ENCODE measurements at places on chromosomes 7 and 10.

DNA sequence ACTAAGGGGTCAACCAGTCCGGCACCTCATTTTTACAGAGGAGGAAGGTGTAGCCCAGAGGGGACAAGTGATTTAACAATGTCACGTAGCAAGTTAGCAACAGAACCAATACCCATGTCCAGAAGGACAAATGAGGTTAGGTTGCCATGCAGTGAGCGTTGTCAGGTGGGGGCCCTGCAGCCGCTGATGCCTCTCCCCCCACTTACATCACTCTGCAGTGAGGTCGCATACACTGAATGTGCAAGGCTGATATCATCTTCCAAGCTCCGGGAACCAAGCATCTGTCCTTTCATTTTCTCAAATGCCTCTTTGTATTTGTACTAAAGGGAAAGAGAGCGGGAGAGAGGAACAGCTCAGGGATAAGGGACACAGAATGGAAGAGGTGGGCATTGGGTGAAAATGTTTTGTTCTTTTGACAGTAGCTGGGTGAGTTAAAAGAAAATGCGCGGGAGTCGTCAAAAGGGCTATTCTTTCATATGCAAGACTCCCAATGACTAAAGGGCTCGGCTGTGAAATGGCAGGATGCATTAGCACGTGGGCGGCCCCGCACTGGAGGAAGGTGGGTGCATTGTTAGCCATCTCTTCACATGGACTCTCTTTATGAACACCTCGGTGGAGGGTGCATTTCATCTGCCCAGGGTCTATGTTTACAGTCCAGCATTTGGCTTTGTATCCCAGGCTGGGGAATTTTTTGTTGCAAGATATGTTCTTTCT, 49.7 kb downstream of the NRAP start:
- DNase-seq, result no peak

DNA sequence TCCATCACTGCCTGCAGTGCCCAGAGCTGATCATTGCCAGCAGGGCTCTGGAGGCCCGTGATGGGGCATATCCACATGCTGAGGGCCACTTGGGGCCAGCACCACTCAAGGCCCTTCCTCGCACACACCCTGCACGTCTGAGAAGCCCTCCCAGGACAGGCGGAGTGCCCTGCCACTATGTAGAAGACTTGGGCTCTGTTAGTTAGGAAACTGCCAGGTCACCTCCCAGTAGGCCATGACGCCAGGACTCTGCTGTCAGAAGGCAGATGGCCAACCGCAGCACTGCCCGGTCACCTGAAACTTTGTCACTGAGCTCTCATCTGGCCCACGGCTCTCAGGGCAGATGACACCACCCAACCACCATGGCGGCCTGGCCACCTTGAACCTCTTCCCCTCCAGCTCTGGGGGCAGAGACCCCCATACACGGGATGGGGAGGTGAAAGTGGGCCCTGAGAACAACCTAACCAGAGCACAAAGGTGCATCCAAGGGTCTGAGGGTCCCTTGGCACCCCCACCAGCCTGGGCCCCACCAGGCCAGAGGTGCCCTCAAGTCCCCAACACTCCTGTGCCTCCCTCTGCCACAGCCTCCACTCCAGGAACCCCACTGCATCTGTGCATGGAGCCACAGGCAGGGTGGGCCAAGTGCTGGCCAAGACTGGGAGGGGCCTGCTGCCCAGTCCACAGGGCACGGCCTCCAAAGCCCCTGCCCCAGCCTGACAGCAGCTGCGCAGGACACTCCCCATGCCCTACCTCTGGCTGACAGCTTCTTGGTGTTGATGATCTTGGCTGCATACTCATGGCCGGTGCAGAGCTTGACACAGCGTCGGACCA, 41.8 kb downstream of the CAMK2B start:
- DNase-seq, result peak; percentile 33

DNA sequence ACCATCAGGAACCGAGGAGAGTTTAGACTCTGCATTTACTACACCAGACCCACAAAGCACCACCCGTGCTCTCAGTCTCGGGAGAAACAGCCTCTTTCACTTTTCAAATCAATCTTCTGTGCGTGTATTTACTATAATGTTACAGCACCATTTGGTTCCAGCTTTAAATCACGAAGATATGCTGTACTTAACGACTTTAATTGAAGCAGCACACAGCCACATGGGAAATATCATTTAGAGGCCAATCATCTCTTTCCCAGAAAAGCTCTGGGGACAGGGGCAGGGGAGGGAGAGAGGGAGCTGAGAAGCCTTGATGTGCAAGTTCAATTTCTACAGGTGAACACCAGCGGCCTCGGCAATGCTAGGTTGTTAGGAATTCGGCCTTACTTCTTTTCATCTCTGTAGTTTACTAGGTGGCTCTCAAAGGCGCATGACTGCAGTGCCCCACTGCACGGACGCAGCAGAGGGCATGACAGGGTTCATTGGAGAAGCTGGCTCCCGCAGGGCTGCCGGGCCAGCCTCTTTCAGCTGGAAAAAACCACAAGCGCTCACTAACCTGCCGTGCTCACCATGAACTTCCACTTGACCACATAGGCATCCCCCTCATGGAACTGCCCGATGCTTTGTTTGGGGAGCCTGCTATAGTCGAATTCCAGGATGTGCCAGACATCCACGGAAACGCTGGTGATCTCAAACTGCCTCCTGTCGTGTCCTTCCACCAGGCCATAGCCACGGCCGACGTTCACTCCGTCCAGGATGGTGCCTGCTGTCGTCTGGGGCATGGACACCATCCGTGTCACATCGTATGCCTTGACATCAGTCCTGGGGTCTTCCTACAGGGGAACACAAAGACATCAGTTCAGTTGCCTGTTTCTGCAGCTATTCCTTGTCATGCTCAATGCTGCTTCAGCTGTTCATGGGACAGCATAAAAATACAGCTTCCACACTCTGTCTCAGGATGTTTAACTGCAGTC, 154.5 kb downstream of the SVIL start:
- DNase-seq, result no peak

DNA sequence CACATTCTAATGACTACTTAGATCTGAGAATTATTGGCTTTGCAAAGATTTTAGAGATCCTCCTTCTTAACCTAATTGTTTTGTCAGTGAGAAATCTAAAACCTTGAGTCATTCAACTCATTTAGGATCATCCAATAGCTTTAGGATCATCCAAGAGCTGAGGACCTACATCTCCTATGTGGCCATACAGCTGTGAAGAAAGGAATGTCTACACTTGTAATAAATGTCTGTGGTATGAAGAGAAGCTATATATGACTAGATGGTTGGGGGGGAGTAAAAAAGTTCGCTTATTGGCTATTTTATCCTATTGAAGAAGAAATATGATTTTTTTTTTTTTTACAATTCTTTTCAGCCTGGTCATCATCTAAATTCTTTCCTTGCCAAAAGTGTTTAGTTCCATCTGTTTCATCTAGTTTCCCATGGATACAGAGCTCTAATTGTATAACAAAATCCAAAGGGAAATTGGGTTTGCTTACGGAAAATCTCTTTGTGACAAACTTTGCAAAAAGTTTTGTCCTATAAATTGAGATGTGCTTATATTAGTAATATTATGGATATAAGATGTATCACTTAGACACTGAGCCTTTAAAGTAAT, 196.7 kb downstream of the PRKG1 start:
- DNase-seq, result no peak

- no peak for DNase-seq
These were observed 139.5 kb upstream of the FZD8 start for GRCh38 chr10:35781643-35782035.

DNA sequence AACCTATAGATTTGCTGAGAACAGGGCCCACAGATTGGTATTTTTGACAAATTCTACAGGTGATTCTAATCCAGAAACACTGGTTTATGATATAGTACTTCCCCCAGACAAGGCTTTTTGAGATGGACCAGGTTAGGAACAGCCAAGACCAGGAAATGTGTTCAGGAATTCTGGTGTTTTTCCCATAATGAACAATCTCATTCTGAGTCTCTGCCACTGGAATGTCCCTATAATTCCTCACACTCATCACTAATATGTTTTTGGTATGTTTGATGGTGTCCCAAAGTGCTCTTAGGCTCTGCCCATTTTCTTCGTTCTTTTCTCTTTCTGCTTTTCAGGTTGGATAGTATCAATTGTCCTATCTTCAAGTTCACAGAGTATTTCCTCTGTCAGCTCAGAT, 107.2 kb upstream of the IGFBP3 start:
- no peak for DNase-seq

- no peak for DNase-seq
These were observed 43.4 kb downstream of the TARP start for GRCh38 chr7:38229884-38230642.

GRCh38 chr10:93485690-93486089, 3.6 kb upstream of the MYOF start:
- DNase-seq, result no peak

Measured in activated CD8-positive, alpha-beta memory T cell treated with anti-CD3 and anti-CD28 coated beads, Interleukin-2, amount 10 ng/mL, durations not matched to agents 7 days and 5 days (primary cell).